Small intestine (tissue), 16 donors: ENCODE measurements at places on chromosomes 3 and 15.
A peak's percentile ranks its signal among the peaks of the same experiment; 100 is the strongest.

DNA sequence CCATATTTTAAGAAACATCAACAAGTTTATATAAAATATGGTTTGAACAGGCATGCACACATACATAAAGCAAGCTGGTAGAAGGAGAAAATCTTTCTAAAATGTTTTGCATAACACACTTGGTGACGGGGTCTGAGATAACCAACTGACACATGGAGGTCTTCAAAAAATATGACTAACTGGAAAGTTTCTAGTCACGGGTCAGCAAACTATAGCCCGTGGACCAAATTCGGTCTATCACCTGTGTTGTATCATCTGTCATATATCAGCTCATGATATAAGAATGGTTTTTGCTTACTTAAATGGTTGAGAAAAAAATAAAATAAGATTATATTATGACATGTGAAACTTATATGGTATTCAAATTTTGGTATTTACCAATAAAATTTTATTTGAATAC is 465.1 kb downstream of the FOXP1 start:
- no peak for DNase-seq

DNA sequence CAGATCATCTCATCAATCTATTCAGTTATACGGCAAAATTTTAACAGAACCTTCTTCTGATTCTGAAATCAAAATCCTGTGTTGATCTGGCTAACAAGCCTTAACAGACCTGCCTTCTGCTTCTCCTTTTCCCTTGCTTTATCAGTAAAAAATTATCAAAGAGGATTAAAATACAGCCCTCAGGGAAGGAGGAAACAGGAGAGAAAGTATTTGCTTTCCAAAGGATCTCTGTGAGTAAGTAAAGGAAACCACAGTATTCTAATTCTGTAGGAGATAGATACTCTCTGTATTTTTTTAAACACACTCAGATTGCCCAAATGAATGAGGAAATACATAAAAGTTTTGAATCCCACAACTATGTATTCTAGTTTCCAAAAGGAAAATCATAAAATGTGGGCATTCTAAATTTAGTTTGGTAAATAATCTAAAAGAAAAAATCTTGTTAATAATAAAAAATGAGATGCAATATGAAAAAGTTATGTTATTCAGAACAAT is 221.8 kb downstream of the ZIC1 start:
- no peak for DNase-seq

DNA sequence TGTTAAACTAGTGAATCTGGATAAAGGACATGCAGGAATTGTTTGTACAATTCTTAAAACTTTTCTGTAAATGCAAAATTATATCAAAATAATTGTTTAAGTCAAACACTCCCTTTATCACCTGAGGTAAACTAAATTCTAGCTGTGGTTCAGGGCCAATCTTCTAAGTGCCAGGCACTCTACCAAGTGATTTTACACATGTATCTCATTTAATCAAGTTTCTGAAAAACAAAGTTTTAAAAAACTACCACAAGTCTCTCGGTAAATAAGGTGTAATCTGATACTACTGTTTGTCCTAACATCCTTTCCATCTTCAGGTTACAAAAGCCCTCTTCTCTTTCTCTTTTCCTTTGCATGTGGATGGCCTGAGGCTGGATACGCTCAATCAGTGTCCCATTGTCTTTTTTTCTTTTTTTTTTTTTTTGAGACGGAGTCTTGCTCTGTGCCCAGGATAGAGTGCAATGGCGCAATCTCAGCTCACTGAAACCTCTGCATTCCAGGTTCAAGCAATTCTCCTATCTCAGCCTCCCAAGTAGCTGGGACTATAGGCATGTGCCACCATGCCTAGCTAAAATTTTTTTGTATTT is 19.3 kb downstream of the IFT80 start:
- DNase-seq: no peak

GRCh38 chr3:135497979-135498378 is 467.5 kb upstream of the PPP2R3A start:
- DNase-seq: no peak

DNA sequence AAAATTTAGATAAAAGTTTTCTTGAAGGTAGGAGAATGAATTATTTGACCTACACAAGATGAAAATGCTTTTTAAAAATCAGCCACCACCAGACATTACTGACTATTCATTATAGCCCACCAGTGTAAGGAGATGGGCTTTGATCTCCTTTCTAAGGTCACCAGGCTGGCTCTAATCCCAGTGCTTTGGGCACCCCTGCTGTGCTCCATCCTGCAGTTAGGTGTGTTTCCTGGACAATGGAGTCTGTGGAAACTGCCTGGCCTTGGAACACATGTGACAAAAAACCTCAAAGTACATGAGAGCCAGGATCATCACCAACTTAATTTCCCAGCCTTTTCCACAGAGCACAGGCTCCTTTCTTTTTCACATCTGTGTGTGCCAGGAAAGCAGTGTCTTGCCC is 260.9 kb downstream of the CHST2 start:
- DNase-seq: no peak

DNA sequence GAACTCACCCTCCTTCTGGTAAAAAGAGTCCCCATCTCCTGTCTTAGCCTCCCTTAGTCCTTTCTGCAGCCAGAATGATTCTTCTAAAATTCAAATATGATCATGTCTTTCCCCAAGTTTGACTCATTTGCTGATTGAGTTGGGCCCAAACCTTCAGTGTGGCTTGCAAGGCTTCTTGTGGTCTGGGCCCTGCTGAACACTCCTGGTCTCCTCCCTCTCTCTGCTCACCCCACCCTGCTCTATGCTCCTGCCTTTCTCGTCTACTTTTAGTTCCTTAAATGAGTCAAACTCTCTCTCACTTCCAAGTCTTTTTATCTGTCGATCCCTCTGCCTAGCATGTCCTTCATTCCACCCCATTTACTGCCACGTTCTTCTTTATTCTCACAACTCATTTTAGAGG is 72.6 kb downstream of the CCR1 start:
- DNase-seq: no peak

GRCh38 chr15:68414591-68414990 is 17.4 kb downstream of the ITGA11 start:
- DNase-seq: no peak

GRCh38 chr3:2623436-2623835 is 486.7 kb downstream of the IL5RA start:
- DNase-seq: no peak

DNA sequence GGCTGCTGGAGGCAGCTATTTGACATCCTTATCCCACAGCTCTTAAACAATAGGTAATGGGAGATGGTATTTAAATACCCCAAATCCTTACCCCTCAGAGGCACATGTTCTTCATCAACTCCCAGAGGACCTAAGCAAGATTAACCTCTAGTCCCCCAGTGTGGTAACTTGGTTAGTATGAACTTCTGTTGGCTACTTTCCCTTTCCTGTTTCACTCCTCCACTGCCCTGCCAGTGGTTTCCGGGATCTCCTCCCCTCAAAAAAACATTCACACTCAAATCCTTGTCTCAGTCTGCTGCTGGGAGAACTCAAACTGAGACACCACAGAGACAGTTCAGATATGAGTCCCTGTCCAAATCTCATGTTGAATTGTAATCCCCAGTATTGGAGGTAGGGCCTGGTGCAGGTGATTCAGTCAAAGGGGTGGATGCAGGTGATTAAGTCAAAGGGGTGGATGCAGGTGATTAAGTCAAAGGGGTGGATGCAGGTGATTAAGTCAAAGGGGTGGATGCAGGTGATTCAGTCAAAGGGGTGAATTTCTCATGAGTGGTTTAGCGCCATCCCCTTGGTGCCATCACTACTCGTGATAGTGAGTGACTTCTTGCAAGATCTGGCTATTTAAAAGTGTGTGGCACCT is 335.0 kb upstream of the CTNNB1 start:
- DNase-seq: no peak

DNA sequence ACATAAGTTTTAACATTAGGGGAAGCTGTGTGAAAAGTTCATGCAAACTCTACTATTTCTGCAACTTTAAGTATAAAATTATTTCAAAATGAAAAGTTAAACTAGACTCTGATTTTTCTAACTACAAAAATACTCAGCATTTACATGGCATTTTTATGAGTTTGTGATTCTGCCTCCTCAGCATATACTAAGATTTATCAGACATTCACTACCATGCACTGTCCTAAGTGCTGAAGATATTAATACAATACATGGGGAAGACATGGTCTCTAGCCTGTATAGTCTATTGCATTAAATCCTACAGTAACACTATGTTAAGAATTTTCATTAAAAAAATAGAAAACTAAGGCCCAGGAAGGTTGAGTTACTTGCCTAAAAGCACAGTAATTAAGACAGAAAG is 80.7 kb downstream of the ZNF148 start:
- DNase-seq: no peak

DNA sequence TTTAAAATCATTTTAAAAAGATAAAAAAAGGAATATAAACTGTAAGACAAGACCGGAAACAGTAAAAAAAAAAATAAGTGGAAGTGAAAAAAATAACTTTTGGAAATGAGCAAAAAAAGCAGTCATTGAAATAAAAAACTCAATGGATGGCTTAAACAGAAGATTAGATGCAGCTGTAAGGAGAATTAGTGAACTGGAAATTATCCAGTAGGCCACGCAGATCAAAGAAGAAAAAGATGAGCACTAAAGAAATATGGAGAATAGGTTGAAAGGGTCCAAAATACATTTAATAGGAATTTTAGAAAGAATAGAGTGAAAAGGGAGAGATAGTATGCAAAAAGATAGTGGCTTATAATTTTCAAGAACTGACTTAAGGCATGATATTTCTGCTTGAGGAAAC is 47.0 kb downstream of the STARD5 start:
- DNase-seq: no peak

- peak; percentile 18 for DNase-seq
Measured at GRCh38 chr3:175735866-175736265, 876.7 kb downstream of the NAALADL2 start.

DNA sequence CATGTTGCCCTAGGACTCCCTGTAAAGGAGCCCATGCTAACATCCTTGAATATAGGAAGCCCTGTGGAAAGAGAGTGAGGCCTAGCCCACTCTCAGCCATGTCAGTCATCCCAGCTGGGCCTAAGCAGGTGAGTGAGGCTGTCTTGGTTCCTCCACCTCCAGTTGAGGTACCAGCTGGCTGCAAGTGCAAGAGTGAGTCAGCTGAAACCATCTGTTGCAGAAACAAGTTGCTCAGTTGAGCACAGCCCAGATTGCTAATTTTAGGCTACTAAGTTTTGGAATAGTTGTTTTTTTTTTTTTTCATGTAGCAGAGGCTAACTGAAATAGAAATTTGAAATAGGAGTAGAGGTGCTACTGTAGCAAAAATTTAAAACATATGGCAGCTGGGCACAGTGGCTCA is 43.7 kb upstream of the ADPGK start:
- no peak for DNase-seq

GRCh38 chr15:82774496-82774895 is 31.4 kb downstream of the FSD2 start:
- DNase-seq: no peak

DNA sequence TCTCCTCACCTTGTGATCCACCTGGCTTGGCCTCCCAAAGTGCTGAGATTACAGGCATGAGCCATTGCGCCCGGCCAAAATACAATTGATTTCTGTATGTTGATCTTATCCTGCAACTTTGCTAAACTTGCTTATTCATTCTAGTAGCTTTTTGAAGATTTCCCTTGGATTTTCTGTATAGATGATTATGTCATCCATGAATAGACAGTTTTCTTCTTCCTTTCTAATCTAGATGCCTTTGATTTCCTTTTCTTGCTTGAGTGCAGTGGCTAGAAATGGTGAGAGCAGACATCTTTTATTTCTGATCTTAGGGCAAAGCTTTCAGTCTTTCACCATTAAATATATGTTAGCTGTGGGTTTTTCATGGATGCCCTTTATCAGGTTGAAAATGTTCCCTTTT is 4.4 kb upstream of the ELP6 start:
- no peak for DNase-seq

GRCh38 chr3:169430707-169431404 is 232.7 kb downstream of the MECOM start:
- peak; percentile 40 for DNase-seq

DNA sequence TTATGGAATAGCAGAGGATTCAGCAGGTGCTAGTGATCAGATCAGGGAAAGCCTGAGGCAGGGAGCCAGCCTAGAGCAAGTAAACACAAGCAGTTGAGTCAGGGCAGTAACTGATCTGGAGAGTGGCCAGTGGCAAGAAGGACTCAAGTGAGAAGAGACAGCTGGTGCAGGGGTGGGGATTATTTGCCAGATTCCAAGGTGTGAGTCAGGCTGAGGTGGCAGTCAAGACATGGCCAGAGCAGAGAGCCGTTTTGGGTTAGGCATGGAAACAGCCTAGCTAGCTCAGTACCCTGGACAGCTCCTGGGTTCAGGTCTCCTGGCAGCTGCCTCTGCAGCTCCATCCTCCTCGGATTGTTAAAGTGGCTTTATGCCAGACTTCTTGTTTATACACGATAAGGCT is 281.9 kb upstream of the ONECUT1 start:
- peak; percentile 60 for DNase-seq

GRCh38 chr15:81097116-81097889 is 36.8 kb upstream of the CFAP161 start:
- DNase-seq: no peak

DNA sequence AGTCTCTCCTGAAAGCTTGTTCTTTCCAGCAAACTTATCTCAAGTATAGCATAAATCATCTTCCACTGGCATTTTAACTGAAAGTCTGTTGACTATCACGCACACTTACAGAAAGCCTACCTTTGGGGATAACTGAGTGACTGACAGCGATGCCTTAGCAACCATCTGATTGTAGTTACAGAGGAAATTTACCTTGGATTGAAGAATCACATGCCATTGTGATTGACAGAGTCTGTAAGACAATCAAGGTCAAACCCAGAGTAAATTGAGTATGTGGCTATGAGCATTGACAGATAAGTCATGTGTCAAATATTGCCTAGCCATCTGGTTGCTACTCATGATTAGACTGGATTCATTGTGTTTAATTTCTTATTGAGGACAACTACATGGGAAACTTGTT is 82.0 kb downstream of the CNTN4 start:
- no peak for DNase-seq

DNA sequence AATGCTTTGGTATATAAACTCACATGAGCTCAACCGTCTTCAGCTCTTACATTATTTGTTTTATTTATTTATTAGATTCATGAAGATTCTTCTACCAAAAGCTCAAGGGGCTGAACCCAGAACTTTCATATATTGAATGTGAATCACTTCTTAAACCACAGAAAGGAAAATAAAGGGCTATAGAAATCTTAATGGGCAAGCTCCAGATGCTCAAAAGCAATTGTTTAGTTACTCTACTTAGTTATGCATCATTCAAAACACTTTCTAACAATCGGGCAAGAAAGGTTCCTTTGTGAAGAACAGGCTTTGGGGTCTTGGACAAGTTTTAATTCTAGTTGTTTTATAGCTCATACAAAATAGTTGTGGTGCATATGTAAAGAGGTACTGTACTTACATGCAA is 380.2 kb downstream of the TIGIT start:
- DNase-seq: no peak

- DNase-seq: peak; percentile 49
Measured at GRCh38 chr3:172622916-172623700, 87.8 kb downstream of the NCEH1 start.

- no peak for DNase-seq
Measured at GRCh38 chr3:124298951-124299350, 307.0 kb upstream of the ROPN1 start.

DNA sequence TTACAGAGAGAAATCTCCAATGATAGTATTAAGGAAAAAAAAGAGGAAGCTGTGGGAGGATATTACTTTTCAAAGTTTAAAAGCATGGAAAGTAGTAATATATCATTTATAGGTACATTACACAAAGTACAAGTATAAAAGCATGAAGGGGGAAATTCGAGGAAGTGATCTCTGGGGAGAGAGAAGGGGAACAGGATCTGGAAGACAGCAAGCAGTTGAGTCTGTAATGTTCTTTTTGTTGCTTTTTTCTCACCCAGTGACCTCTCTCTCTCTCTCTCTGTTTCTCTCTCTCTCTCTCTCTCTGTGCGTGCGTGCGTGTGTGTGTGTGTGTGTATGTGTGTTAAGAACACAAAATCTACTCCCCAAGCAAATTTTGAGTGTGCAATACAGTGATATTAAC is 10.2 kb downstream of the C3orf20 start:
- no peak for DNase-seq
